ENCODE measurements at places on chromosomes 6 and 20.

- no peak for DNase-seq
Measured at GRCh38 chr20:9161311-9161710, 92.4 kb downstream of the PLCB4 start.

DNA sequence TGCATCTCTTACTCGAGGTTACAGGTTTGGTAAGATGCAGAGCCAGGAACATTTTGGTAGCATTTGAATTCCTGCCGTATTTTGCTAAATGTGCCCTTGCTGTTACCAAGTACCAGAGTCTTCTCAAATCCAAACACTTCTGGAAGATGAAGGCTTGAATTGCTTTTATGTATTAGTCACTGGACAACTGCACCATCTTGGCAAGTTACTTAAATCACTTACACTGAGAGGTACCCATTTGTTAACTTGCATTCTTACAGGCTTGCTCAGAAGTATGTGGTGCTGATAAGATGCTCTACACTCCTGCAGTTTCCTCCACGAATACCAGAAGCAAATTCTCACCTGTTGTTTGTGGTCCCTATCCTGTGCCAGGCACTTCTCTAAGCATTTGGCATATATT lies 12.7 kb downstream of the IL22RA2 start:
- DNase-seq: no peak

DNA sequence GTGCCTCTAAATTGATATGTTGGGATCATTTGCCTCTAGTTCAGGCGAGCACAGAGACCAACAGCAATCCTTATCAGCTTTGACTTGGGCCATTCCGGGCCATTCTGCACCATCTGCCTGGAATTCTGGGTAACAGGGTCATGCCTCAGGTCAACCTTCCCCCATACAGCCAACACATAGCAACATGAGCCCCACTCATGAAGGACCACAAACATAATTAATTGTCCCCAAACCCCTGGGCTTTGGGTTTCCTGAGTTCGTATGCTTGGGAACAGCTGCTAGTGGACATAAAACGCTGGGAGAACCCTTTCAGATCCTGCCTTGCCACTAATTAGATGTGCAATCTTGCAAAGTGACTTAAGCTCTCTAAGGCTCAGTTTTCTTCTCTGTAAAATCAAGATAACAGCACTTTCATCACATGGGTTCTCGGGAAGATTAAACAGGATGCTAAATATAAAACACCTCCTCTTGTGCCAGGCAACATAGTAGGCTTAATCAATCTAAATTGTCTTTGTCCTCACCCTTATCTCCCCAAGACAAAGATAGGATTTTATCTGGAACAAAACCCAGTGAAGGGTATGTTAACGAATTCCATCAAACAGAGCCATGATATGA lies 426.5 kb downstream of the CD83 start:
- DNase-seq: no peak

GRCh38 chr6:84424956-84425355 lies 197.5 kb upstream of the CEP162 start:
- DNase-seq: no peak

GRCh38 chr6:53461696-53462095 lies 83.2 kb downstream of the GCLC start:
- no peak for DNase-seq

- peak; percentile 71 for DNase-seq
Measured at GRCh38 chr20:1764136-1765033, 106.8 kb upstream of the SIRPG start.

GRCh38 chr6:101443315-101443714 lies 49.8 kb downstream of the GRIK2 start:
- no peak for DNase-seq

DNA sequence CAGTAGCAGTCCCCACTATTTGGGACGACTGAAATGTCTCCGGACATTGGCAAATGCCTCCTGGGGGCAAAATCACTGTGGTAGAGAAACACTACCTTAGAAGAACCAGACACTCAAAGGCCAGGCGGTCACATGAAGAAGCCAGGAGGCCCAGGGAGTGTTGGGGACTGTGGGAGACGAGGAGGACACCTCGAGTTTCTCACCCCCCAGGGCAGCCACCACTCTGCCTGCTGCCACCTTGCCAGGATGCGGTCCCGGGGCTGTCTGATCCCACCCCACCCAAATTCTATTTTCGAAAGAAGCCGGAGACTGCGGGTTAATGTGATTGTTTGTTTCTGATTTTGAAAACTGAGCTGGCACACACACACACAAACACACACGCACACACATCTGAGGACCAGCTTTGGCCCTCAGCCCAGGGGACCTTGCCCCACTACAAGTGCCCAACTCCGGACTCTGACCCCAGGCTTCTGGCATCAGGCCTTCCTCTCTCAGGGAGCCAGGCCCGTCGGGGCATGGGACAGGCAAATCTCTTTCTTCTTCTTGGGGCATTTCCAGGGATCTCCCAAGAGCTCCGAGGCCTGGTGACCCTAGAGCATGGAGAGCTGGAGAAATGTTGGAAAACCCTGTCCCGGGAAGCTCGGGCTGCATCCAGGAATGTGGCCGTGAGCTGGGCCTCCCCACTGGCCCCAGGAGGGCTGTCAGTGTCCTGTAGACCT lies 187.5 kb upstream of the PMEPA1 start:
- no peak for DNase-seq

- no peak for DNase-seq
Measured at GRCh38 chr20:52346797-52347196, 155.2 kb upstream of the ZFP64 start.

- no peak for DNase-seq
Measured at GRCh38 chr20:51233345-51233744, 210.4 kb upstream of the KCNG1 start.

DNA sequence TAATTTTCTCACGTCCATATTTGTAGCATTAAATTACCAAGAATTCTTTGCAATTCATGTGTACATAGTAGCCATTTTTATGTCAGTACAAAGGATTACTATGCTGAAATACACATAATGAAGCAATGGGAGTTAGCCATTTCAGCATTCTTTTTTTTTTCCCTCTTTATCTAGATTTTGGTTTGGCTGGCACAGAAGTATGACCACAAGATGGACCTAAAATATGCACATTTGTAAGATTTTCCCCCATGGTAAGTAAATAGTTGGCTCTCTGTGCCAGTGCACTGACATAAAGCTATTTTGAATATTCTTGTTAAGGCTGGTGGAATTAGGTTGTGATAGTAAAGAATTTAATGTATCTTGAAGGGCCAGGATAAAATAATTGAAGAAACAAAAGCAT lies 486.1 kb upstream of the BTBD3 start:
- no peak for DNase-seq

DNA sequence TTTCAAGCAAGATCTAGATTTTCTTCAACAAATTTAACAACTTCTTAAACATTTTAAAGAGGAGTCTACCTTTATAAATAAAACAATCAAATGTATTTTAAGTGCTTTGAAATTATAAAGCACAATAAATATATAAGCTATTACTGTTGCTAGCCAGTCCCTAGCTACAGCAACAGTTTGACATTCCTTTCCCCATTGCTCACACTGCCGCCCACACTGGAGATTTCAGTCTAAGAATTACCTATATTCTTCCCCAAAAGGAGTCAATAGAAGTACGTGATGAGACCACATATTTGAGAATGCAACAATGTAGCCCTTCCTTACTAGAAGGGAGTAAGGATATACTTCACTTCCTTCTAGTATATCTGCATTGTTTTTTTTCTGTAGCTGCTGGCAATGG lies 65.3 kb upstream of the RNF146 start:
- no peak for DNase-seq

DNA sequence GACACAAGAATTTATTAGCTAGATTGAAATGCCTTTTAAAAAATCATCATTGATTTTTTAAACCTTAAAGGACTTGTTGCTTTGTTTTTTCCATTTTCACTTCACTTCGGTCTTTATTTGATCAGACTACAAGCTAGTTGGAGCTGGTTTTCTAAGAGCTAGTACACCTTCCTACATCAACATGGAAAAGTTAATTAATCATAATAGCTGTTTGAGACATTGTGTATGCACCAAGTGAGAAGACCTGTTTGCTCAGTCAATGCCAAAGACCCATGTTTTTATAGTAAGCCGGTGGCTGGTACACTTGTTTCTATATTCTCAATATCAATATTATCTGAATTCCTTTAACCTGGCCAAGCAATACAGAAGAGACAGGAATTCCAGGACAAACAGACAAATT lies 310.2 kb upstream of the SGK1 start:
- DNase-seq: no peak

DNA sequence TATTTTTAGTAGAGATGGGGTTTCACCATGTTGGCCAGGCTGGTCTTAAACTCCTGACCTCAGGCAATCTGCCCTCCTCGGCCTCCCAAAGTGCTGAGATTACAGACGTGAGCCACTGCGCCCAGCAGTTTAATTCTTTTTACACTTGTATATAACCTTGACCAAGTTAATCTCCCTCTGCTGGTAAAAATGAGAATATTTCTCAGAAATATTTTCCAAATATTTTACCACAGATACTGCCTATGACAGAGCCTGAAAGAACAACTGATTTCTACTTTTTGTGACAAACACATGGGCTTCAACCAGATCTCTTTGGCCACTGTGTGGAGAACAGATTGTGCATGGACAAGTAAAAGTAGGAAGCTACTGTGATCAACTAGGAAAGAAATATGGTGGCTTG lies 21.2 kb upstream of the NHSL1 start:
- DNase-seq: no peak

GRCh38 chr20:19070681-19071445 lies 141.6 kb upstream of the SLC24A3 start:
- no peak for DNase-seq

GRCh38 chr6:119865466-119866350 lies 516.1 kb upstream of the MAN1A1 start:
- no peak for DNase-seq

DNA sequence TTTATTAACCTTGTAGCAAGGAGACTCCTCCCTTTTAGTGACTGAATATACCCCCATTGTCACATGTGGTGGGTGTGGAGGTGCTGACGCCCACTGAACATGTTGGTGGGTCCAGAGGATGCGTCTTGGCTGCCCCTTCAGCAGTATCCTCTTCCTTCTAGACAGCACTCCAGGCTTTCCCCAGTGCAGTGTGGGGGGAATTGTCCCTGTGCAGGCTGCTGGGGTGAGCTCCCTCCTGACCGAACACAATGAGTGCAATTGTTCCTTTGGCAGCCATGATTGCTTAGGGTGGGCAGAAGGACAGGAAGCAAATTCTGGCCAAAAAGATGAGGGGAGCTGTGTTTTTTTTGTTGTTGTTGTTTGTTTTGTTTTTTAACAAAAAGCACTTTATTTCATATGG lies 209.3 kb upstream of the PDE10A start:
- DNase-seq: no peak

DNA sequence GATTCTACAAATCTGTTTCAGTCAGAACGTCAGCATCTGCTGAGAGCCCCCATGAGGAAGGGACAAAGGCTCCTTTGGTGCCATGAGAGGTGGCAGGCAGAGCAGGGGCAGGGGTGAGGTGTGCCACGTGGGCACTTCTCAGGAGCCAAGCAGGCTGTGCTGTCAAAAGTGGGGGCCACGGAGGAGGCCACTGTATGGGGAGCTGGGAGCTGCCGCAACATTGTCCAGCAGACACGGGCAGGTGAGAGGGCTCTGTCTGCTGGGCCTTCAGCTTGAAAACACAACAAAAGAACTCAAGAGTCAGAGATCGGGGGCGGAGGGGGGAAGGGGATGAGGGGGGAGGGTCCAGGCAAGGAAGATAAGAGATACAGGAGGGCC lies 21.6 kb upstream of the FOXP4 start:
- no peak for DNase-seq

DNA sequence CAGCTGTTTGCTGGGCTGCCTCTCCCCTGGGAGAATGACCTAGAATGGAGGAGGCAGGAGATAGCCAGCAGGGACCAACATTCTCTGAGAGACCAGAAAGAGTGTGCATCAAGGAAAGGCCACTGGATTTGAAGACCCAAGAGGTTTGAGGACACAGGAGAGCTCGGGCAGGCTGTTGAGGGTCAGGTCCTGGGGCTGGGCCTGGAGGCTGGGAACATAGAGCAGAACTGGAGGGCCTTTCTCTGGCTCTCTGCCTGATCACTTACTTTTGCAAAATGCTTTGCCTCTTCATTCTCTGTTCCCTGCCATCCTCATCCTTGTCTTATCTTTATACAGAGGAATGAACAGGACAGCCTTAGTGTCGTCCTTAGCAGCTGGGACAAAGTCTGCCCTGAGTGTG lies 2.5 kb downstream of the IYD start:
- no peak for DNase-seq

Measured in HEK293T (cell line).